Aorta (tissue), 5 donors: ENCODE measurements at places on chromosomes 12 and 14.
A peak's percentile ranks its signal among the peaks of the same experiment; 100 is the strongest.

- DNase-seq: no peak
These were observed 269.4 kb upstream of the ALG10 start for GRCh38 chr12:33752854-33753253.

GRCh38 chr14:101104485-101104884, 201.0 kb upstream of the RTL1 start:
- no peak for DNase-seq

GRCh38 chr14:96793547-96793946, 3.6 kb upstream of the VRK1 start:
- no peak for DNase-seq

DNA sequence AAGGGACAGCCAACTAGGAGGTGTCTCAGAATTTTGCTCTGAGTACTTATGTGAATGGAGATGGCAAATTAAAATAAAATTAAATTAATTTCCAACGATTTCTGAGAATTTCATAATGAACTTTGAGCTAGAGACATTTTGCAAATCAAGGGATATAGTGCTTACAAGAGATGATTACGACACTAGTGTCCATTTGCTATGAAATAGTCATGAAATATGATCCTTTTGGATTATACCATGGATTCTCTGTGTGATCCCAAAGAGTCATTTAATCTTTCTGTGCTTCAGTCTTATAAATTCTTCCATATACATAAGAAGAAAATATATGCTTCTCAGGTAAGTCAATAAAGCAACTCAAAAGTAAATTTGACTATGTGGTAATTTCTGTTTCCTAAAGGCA, 240.6 kb downstream of the SLC25A21 start:
- DNase-seq: no peak

GRCh38 chr12:18975933-18976332, 153.6 kb upstream of the PLEKHA5 start:
- DNase-seq: no peak

GRCh38 chr12:119592232-119592631, 1.3 kb upstream of the TMEM233 start:
- no peak for DNase-seq

GRCh38 chr14:56782711-56783110, 27.6 kb downstream of the OTX2 start:
- no peak for DNase-seq

- DNase-seq: no peak
These were observed 10.0 kb downstream of the MARK3 start for GRCh38 chr14:103395244-103395643.

- peak; percentile 64 for DNase-seq
These were observed 4.4 kb downstream of the AVIL start for GRCh38 chr12:57813971-57814772.

- no peak for DNase-seq
These were observed 25.5 kb downstream of the SLC25A3 start for GRCh38 chr12:98618952-98619351.

DNA sequence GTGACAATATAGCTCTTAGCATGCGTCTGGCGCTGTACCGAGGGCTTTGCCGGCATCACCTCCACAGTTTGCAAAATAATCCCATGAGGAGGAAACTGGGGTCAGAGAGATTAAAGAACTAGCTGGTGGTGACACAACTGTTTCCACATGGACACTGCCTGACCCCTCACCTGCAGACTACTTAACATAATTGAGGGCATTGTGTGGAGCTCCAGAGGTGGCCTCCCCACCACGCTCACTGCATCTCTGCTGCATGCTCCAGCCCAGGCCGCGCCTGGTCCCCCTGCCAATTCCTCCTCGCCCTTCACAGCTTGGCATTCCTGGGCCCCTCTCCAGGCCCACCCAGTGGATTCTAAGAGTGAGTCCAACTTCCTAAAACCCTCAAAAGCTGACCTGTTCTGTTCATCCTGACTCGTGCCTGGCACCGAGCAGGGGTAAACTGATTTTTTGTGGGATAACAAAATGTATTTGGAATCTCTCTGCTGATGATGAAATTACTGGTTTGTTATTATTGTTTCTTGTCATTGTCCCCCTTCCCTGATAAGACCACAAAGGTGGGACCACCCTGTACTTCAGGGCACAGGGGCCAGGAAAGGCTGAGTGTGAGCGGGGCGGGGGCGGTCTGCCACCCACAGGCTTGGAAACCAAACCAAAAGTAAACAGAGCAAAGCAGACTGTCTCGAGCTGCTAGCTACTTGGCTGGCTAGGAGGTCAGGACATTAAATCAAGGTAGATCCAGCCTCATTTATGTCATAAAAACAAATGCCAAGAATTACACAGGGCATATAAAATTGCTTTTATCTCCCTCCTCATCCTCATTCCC, 40.6 kb downstream of the CHGA start:
- peak; percentile 35 for DNase-seq

DNA sequence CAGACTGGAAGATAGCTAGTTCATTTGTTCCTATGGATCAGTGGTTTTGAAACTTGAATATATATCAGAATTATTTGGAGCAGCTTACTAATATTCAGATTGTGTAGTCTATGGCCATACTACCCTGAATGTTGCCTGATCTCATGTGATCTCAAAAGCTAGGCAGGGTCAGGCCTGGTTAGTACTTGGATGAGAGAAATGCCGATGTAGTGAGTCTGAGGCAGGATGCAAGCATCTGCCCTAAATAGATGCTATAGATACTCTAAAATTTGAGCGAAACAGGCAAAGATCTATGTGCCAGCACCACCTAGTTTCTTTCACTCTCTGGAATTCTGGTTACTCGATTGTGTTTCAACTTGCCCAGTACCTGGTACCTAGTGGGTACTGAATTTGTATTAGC, 40.9 kb downstream of the FRMD6 start:
- no peak for DNase-seq

GRCh38 chr12:18747895-18748294, 10.0 kb downstream of the CAPZA3 start:
- no peak for DNase-seq

- DNase-seq: no peak
These were observed 25.6 kb downstream of the AKAP6 start for GRCh38 chr14:32354716-32355115.

GRCh38 chr14:100083706-100084105, 18.5 kb downstream of the EVL start:
- no peak for DNase-seq

- DNase-seq: no peak
These were observed 65.9 kb downstream of the RERG start for GRCh38 chr12:15155271-15155670.

GRCh38 chr14:86961106-86961716, 1031.8 kb downstream of the GALC start:
- DNase-seq: no peak

DNA sequence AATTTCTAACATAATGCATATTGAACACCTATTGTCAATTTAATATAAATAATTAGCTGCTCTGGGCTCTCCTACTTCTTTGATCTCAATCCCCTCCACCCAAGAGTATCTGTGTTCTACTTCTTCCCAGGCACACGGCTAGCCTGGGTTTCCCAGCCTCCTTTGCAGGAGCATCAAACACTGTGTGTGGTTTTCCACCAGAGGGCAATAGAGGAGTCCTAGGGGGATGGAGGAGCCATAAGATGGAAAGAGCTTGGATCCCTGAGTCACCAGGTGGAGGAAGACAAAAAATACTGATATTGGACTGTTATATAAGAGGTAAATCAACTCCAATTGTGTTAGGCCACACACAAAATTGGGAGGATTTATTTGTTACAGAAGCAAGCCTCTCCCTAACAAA, 333.7 kb downstream of the GLT1D1 start:
- DNase-seq: no peak

- DNase-seq: no peak
These were observed 41.9 kb downstream of the TTC8 start for GRCh38 chr14:88866305-88866704.

- DNase-seq: no peak
These were observed 112.3 kb downstream of the TTC6 start for GRCh38 chr14:37707716-37708115.

GRCh38 chr12:43878050-43878449, 42.2 kb downstream of the TMEM117 start:
- DNase-seq: no peak

DNA sequence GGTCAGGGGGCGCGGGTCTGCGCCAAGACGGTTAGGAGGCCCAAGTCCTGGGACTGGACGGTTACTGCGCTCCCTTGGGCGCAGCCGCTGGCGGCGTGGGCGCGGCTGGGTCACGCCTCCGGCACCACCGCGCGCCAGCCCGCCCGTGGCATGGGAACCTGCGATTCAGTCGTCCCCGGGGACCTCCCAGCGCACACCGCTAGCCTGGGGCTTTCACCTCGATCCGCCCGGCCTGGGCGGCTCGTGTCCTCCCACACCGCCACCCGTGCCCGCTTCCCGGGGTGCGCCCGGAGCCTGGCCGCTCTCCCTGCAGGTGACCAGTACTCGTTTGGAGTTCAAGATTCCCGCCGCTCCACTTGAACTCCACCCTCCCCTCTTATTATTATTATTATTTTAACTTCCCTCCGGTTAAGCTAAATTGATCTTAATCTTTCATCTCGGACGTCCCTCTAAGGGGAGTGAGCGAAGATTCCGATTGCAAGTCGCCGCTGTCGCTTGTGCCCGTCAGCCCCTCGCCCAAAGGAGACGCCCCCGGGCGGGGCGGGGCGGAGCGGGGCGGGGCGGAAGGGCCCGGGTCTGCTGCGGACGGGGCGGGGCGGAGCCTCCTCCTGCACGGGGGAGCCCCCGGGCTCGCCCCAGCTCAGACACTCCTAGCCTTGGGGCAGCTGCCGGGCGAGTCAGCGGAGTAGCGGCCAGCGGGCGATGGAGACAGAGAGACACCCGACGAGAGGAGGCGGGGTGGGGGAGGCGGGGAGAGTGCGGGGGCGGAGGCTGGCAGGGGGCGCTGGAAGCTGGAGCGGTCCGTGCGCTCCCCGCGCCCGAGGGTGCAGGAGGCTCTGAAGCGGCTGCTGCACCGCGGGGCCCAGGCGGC, at the start of gene KCNMB4:
Gene KCNMB4, plus strand, starts transcription at position 643 of the 871 bp plus-strand sequence. CDS start 445 bp downstream, outside the sequence.
- DNase-seq: peak; percentile 88
